ENCODE measurements at places on chromosomes 3 and 15.

DNA sequence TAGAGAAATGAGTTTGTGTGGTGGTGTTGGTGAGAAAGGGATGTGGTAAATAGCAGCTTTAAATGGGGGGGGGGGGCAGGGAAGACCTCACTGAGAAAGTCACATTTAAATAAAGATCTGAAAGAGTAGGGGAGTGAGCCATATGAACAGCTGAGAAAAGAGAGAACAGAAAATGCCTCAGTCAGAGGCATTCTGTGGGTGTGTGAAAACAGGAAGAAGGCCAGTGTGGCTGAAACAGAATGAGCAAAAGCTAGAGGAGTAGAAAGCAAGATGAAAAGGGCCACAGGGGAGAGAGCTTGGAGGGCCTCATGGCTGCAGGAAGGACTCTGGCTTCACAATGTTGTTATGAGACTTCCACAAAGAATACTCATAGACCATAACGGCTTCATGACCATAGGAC lies 783.3 kb downstream of the ZPLD1 start:
- DNase-seq: no peak

DNA sequence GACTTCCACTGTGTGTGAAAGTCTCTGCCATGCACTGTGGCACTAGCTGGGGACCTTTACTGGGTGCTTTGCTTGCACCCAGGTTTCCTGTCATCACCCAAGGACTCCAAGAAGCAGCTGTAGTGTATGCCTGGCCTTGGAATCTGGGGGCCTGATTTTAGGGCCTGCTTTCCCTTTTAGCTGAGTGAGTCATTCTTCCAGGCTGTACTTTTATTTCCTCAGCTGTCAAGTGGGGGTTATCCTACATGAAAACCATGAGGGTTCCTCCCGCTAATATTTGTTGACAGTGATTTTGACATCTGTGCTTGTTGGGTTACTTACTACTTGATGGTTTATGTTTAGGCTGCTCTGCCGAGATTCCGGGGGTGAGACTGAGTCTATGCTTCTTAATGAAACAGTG lies 18.5 kb downstream of the GORASP1 start:
- no peak for DNase-seq

- no peak for DNase-seq
Measured at GRCh38 chr15:79195802-79196201, 86.7 kb upstream of the ANKRD34C start.

DNA sequence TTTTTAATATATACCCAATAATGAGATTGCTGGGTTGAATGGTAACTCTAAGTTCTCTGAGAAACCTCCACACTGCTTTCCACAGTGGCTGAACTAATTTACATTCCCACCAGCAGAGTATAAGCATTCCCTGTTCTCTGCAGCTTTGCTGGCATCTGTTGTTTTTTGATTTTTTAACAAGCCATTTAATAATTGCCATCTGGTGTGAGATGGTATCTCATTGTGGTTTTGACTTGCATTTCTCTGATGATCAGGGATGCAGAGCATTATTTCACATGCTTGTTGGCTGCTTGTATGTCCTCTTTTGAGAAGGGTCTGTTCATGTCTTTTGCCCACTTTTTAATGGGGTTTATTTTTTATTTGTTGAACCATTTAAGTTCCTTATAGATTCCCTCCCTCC lies 75.0 kb upstream of the EPHB3 start:
- DNase-seq: no peak

DNA sequence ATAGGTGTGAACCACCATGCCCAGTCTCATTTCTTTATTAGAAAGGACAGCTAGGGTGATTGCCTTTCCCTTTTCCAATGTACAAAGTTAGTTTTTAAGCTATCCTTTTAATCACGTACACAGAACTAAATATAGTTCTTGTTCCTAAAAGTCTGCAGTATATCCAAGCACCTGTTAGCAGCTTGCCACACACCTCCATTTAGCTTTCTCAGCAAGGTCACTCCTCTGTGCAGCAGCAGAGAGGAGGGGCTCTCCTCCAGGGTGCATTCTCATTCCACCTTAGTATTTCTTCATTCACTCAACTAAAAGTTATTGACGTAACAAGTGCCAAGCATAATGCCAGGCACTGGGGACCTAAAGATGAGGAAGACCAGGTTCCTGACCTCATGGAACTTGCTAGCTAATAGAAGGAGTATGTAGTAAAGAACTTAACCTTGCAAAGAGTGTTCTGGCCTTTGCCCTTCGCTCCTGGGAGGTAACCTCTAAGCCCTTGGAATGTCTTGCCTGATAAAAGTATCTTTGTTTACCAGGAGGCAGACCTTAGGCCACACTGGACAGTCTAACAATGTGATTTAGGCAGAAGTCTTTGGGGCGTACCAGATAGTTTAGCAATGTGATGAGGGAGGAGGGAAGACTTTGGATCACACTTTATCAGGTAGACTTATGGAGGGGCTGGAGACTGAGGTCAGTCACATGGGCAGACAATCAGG lies 12.7 kb upstream of the PTPN9 start:
- DNase-seq: no peak

GRCh38 chr3:140664111-140664510 lies 13.8 kb upstream of the TRIM42 start:
- no peak for DNase-seq

DNA sequence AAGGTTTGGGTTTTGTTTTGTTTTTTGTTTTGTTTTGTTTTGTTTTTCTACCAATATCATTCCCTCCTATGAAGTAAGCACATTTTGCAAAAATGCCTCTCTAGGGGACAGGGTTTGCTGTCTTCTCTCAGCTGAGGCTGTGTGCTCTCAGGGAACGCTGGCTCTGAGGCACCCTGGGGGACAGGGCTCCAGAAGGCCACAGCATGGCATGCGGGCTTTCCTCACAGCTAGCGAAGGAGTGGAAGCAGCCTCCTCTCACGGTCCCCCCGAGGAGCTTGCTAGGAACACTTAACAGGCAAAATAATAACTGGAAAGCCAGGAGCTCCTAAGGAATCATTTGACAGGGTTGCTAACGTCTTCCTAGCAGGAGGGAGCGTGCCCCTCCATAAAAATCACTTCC lies 227.7 kb upstream of the ST8SIA2 start:
- DNase-seq: no peak

DNA sequence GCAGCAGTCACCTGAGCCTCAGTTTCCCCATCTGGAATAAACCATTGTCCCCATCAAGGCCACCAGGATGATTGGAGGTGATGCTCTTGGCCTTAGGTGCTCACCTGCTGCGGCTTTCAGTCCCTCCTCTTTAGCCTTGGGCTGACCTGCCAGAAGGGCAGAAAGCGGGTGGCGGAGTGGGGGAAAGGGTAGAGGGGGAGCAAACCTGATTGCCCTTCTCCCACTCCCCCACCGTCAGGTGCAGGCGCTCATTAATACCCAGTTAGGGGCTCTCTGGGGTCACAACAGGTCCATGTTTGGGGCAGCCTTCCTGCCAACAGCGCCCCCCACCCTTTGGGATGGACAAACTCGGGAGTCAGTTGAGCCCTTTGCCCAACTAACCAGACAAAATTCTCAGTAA lies 50.5 kb downstream of the GRIP2 start:
- no peak for DNase-seq

GRCh38 chr15:36696196-36696595 lies 116.8 kb downstream of the CDIN1 start:
- no peak for DNase-seq

DNA sequence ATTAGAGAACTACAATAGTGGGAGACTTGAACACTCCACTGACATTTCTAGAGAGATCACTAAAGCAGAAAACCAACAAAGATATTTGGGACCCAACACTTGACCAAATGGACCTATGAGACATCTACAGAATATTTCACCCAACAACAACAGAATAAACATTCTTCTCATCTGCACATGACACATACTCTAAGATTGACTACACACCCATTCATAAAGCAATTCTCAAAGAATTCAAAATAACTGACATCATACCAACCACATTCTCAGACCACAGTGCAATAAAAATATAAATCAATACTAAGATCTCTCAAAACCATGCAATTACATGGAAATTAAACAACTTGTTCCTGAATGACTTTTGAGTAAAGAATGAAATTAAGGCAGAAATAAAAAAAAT lies 473.7 kb downstream of the LPP start:
- DNase-seq: no peak

DNA sequence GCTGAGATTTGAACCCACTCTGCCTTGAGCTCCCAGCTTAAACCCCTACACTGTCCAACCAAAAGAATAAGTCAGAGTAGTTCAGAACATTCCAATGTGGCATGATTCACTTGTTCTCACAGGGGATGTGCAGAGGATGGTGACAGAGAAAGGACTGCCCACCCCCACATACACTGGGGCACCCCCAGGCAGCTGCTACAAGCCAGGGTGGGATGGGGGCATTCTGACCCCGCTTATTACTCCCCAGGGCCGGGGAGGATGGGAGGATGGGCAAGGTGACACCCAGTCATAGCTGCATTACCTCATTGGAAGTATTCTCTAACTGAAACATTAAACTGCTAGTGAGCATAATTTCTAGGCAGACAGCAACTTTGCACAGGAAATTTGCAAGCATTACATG lies 126.0 kb upstream of the PRR20G start:
- DNase-seq: no peak

- no peak for DNase-seq
Measured at GRCh38 chr3:9866639-9867038, 13.4 kb downstream of the CIDEC start.

DNA sequence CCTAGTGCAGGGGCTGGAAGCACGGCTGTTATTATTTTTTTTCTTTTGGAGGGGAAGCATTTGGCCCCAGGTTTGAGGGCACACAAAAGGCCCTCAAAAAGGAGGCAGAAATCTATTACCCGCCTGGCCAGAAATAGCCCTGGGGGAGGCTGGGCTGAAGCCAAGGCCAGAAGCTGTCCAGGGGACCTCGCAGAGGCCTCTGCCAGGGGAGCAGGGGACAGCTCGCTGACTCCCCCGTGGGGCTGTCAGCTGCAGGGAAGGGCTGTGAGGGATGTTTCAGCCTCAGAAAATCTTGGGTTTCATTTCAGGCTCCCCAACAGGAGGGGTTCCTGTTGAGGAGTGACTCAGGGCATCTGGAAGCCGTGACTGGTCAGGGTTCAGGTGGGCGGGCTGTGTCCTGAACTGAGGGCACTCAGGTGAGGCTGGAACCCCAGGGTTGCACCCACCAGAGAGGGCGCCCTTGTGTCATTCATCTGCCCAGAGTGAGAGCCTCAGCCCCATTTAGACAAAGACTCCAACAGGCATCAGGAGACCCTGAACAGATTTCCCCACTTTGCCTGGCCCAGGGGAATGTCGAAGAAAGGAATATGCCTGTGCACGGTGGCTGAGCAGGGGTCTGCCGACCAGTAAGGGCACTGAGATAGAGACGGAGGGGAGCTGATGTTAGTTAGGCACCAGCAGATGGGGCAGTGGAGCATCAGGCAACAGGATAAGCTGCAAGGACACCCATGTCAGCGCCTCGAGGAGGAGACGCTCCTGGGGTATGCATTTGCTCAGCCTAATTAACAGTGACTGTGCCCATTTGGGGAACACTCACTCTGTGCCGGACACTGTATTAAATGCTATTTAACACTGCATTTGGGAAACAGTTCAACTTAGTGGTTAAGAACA lies 43.5 kb upstream of the SLC6A11 start:
- no peak for DNase-seq

DNA sequence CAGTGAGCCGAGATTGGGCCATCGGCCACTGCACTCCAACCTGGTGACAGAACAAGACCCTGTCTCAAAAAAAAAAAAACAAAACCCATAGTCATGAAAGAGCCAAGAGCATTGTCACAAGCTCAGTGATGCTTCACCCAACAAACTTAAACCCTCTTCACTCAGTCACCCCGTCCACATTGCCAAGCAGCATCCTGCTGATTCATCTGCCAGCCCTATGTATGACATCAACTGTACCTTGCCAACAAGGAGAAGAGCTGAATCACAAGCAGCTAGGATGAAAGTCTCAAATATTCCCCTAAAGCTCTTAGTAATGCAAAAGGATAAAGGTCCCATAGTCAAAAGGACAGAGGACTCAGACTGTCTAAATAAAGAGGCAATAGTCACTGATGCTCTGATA lies 90.0 kb downstream of the ANO10 start:
- DNase-seq: peak; percentile 70

DNA sequence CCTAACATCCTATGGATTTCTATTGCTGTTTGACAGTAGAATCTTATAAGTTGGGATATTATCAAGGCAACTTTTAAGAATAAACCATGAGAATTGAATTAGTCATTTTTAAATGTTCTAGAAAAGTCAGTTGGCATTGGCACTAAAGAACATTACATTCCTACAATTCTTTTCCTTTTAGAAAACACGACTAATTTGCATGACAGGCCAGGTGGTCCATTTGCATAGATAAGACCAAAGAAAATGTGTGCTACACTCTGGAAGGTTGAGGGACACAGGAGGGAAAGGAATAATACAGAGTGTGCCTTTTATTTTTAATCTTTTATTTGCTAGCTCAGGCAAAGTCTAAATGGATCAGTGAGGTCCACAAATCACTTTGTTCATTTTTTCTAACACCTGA lies 962.3 kb downstream of the EPHA3 start:
- DNase-seq: no peak

DNA sequence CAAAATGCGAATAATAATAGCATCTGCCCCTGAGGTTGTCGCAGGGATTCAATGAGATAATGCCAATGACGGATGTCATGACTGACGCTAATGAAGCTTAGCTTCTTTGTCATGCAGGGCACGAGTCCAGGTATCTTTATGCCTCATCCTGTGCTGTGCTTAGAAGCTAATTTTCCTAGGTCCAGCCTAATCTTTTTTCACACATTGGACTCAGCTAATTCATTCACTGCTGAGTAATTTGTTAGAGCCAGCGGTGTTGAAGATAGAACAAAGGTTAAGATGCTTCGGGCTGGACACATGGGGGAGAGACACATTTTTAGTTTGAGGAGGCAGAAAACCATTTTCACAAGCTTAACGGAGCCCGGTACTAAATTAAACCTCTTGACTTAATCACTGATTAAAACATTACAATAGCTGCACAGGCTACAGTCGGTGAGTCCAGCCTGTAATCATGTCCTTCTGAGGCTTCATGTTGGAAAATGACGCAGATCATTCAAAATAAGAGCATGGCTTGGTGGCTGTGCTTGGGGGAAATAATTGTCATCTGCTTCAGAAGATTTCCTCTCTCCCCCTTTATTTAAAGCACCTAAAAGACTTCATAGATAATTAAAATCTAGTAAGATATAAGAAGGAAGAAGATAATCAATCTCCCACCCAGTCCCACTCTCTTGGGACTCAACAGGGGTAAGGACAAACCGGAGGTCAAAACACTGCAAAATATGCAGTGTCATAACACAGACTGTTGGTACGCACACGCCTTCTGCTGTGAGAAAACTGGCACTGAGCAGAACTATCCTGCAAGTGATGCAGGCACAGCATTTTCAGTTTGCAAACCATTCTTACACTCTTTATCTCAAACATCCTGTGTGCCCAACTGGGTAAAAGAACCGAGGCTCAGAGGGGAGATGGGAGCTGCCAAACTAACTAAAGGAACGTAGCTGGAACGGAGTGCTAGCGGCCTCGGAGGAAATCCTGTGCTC lies 3.3 kb upstream of the CCDC174 start:
- DNase-seq: no peak

GRCh38 chr3:119485563-119485962 lies 12.8 kb upstream of the TIMMDC1 start:
- no peak for DNase-seq

- no peak for DNase-seq
Measured at GRCh38 chr3:186922790-186923189, 7.5 kb upstream of the ST6GAL1 start.

GRCh38 chr3:143814443-143814889 lies 33.8 kb downstream of the SLC9A9 start:
- DNase-seq: no peak

Measured in MG63 (cell line).